ENCODE measurements at places on chromosomes 3 and 15. TPM values are rescaled to one million over a fixed set of nuclear protein-coding genes. Genes with fewer than 3 reads are reported as not detected.

The NTRK3 gene
- not detected for total RNA-seq

DNA sequence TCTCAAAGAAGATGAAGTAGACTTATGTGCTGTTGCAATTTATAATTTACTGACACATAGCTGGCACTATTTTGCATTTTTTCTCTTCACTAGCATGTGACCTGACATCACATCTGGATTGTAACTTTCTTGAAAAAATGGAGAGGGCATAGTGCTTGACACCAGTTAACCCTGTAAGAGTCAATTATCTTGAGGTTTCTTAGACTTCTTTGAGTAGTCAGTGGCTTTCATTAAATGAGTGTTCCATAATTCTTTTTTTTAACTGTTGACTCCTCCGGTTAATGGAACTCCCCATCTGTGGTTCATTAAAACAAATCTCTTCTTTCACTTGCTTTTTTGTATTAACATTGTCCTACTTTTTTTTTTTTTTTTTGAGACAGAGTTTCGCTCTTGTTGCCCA lies 16.9 kb upstream of the PRKCI start:
- DNase-seq = no peak

DNA sequence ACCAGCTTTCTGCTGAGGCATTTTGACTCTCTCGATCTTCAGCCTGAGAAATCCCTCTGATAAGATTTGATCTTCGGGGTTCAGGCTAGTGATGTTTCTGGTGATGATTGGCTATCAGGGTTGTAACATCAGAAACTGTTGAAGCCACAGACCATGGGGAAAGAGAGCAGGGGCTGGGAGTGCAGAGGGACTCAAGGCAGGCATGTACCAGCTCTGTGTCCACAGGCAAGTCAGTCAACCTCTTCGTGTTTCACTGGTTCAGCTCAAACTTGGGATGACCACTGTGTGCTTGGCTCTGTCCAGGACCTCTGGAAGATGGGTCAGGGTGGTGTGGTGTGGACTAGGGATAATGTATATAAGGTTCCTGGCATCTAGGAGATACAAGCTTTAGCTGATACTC lies 116.5 kb downstream of the EEFSEC start:
- no peak for DNase-seq

GRCh38 chr3:138009476-138010272 lies at the start of gene CLDN18:
CLDN18 (plus strand) TSS chr3:138010165; CDS start chr3:138010226, 61 bp downstream.
- no peak for DNase-seq

GRCh38 chr3:143771258-143771657 lies 77.0 kb downstream of the SLC9A9 start:
- DNase-seq = no peak

All from HT-29 (cell line).